Fibroblast of skin of back (primary cell): ENCODE measurements at places on chromosomes 2 and 18.
A peak's percentile ranks its signal among the peaks of the same experiment; 100 is the strongest.

DNA sequence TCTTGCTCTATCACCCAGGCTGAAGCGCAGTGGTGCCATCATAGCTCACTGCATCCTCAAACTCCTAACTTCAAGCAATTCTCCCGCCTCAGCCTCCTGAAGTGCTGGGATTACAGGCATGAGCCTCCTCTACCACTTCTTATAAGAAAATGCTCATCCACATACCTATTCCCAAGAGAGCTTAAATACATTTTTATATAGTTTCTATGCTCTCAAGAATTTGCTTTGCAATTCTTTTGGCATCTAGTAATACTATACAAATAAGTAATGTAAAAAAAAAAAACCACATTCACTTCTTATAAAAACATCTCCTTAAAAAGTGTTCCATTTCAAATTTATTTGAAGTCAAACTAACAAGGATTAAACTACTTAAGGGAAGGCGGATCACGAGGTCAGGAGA, 197.3 kb downstream of the DNAH7 start:
- peak; percentile 95 for DNase-seq

DNA sequence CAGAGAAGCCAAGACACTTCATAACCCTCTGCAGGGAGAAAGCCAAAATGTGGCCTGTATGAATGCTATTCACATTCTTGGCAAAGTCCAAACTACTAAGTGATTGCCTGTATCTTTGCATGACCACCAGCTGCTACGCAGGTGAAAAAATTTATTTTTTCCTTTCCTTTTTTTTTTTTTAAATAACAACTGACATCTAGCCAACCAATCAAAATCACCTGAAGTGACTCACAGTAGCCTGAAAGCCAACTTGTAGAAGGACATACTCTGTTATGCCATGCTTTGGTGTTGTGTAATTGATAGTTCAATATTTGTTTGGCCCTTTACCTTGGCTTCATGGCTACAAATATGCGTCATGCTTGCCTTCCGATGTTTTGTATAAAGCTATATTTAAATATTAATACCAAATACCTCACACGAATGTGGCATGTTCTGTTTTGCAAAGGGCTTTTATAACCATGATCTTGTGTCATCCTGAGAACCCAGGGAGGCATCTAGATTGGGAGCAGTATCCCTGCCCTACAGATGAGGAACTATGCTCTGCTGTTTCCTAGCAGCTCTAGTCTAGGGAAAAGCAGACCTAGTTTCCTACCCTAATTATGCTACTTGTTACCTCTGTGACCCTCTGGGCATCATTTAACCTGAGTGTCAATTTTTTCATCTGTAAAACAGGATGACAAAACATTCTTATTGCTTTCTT, 102.1 kb downstream of the MYOM1 start:
- DNase-seq: no peak

DNA sequence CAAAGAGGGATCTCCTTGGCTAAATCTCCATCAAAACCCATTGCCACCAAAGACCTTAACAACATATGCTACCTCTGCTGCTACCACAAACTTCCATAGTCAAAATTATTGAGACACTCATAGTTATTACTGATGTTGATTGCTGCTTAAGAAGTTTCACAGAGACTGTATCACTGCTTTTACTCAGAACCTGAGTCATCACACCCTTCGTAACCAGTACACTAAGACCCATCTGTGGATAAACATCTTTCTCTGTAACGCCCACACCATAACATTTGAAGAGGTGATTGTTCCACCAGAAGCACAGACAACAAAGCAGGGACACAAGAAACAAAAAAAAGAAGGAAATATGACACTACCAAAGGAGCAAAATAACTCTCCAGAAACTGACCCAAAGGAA, 1563.1 kb downstream of the LRP1B start:
- no peak for DNase-seq

DNA sequence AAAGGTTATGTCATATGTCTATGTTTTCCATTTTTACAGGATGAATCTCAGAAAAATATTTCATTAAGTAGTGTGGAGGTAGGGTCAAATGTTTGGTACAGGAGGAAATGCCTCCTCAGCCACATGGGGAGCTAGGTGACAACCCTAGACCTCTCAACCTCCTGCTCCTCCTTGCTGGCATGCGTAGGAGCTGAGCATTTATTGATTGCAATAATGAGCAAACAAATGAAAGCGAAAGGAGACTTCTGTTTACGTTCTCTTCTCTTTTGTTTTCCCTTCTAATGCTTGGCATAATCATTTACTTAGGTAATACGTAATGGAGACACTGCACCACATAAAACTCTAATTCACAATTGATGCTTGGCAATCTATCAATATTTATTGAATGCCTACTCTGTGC, 95.1 kb upstream of the CCBE1 start:
- no peak for DNase-seq

- no peak for DNase-seq
Observed at GRCh38 chr18:7202169-7202568, 28.7 kb upstream of the LRRC30 start.
